Activated naive CD8-positive, alpha-beta T cell treated with anti-CD3 and anti-CD28 coated beads, Interleukin-2, amount 50 U/mL, for 16 hours (primary cell): ENCODE measurements at places on chromosomes 2 and 18.

DNA sequence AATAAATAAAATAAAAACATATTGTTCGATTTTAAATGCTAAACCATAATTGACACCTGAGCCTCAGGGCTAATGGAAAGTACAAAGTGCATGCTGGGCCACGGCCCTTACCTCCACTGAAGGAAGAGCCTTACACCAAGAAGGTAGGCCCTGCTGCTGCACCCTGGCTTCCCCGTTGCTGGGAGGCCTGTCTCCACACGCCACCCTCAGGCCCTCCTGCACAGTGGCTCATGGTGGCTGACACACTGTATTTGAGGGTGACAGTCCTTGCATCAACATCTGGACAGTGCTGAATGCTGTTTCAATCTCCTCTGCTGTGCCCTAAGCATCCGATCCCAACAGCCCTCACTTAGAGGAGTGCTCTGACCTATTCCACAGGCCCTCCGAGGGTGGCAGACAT lies 39.3 kb upstream of the EDAR start:
- no peak for DNase-seq

- no peak for DNase-seq
Measured at GRCh38 chr2:66929632-66930338, 467.3 kb upstream of the ETAA1 start.

GRCh38 chr18:48027401-48027963 lies 97.0 kb upstream of the SMAD2 start:
- no peak for DNase-seq

DNA sequence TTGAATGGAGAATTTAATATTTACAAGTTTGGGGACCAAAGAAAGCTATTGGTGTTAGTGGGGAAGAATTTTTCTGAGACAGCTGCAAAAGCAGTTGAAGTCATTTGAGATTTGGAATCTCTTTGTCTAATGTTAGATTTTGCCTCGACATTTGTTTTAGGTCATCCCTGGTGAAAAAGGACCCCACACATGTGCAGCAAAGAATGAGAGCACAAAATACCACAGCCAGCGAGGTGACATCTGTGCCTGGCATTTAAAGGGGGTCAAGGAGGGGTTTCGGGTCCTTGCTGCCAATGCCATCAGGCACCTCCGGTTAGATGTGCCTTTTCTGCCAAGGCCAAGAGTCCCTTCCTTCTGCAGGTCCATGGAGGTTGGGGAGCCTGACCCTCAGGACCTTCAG lies 173.3 kb downstream of the TRIB2 start:
- no peak for DNase-seq

GRCh38 chr2:3871002-3871401 lies 167.6 kb downstream of the DCDC2C start:
- no peak for DNase-seq

GRCh38 chr2:156532989-156533388 lies 96.8 kb downstream of the GPD2 start:
- no peak for DNase-seq

- DNase-seq, result no peak
Measured at GRCh38 chr18:11324956-11325882, 175.8 kb upstream of the PIEZO2 start.

GRCh38 chr2:137002896-137003295 lies 237.6 kb downstream of the THSD7B start:
- no peak for DNase-seq

DNA sequence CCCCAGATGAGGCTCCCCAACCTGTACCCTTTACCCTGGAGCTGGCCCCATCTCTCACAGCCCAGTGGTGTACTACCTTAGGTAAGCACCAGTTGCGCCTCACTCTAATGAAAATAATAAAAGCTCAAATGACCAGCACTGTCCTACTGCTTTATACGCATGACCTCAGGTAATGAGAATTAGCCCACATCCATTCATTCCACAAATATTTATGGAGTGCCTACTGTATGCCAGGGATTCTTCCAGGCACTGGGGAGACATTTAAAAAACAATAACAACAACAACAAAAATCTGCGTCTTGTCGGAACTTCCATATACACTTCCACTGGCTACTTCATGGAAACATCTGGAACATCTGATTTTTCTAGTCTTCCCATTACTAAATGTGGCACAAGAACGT lies 20.8 kb downstream of the HPCAL1 start:
- DNase-seq, result no peak

DNA sequence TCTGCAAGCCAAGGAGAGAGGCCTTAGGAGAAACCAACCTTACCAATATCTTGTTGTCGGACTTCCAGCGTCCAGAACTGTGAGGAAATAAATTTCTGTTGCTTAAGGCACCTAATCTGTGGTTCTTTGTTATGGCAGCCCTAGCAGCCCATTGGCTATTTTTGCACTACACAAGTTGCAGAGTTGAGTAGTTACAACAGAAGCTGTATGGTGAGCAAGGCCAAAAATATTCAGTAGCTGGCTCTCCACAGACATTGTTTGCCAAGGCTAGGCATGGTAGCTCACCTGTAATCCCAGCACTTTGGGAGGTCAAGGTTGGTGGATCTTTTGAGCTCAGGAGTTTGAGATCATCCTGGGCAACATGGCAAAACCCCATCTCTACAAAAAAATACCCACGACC lies 27.1 kb upstream of the SCYGR1 start:
- no peak for DNase-seq

GRCh38 chr2:231452799-231453508 lies 11.3 kb downstream of the NCL start:
- no peak for DNase-seq

DNA sequence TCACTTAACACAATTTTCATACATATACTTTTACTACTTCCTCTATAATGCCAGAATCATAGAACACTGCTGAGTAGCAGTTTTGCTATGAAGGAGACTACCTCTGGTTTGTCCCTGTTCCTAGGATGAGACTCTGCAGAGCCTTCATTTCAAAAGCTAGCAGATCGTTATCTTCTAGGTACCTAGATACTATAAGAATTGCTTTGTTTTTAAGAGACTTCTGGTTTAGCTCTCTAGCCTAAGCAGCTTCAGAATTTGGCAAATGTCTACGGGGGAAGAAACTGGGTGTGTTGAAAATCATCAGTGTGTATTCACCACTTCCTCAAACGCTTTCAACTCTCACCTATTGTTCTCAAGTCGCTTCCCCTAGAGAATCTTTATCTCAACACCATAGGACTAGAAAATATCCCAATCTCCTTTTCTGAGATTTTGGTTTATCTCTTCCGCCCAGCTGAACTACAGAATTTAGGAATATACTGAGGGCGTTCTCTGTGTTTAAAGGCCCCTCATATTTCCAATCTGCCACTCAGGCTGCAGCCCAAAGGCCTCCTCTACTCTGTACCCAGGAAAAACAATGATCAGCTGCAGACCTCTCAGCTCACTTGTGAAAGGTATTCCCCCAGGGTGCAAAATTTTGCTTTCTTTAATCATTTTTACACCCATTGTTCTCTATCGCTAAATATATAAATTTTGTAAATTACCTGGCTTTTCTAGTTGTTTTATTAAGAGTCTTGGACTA lies 28.7 kb downstream of the SMAD2 start:
- DNase-seq, result no peak

GRCh38 chr2:216078776-216079175 lies 2.8 kb downstream of the PECR start:
- no peak for DNase-seq

DNA sequence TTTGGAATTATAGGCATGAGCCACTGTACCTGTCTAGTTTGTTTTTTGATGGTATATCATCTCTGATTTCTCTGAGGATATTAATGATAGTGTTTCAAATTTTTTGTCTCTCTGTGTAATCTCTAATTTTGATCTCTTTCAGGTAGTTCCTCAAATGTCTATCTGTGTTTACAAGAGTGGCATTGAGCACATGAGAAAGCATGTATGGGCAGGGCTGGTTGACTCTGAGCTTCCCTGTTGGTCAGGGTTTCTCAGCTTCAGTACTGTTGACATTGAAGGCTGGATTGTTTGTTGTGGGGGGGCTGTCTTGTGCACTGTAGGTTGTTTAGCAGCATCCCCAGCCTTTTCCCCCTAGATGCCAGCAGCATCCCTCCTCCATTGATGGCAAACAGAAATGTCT lies 79.9 kb downstream of the TMEM247 start:
- no peak for DNase-seq

- DNase-seq, result no peak
Measured at GRCh38 chr18:8685141-8685913, 20.0 kb upstream of the MTCL1 start.

DNA sequence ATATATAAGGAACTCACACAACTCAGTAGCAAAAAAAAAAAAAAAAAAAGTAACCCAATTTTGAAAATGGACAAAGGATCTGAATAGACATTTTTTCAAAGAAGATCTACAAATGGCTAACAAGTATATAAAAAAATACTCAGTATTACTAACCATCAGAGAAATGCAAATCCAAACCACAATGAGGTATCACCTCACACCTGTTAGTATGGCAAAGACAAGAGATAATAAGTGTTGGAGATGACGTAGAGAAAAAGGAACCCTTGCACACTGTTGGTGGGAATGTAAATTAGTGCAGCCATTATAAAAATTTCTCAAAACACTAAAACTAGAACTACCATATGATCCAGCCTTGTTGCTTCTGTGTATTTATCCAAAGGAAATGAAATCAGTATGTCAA lies 5.8 kb upstream of the CNDP1 start:
- DNase-seq, result no peak

DNA sequence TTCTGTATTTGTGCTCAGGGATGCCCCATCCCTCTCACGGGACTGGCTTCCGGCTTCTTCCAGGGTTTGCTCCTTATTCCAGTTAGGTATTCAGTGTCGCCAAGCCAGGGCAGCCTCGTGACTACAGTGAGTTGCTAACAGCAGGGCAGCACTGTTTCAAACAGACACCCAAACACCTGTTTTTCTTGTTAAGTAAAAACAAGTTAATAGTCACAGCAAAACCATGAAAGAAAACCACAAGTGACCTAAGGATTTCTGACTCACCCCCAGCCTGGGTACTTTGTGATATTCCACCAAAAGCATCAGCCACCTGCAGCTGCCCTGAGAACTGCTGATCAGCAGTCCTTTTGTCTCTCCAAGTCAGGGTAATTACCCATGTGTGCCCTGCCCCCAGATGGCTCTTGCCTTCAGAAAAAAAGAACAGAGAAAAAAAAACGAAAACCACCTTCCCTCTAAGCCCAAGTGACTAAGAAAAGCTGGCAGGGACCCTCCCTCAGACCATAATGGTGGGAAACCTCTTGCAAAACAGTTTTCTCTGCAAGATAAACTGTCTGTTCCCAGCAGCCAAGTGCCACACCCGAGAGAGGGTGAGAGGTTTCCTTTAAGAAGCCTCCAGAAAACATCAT lies 178.2 kb downstream of the ANAPC1 start:
- DNase-seq, result no peak

- DNase-seq, result no peak
Measured at GRCh38 chr2:35023545-35023944, 1332.0 kb upstream of the CRIM1 start.

DNA sequence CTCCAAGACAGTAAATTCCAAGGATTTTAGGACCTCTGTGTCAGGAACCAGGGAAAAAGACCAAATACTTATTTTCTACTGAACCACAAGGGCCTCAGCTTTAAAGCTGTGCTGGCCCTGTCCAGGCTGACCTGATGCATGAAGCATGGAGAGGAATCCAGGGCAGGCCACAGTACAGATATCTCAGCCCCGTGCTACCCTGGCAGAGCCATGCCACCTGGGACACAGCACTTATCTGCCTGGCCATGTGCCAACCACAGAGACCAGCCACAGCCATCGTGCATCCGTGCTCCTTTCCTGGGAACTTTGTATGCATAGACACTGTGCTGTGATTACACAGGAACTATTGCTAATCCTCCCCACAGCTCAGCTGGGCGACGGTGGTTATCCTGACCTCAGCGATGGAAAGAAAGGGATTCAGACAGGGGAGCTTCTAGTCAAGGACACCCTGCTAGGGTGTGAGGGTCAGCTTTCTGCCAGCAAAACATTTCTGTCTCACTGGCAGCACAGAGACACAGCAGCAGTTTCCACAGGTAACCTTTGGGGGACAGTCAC lies 687.4 kb upstream of the ID2 start:
- DNase-seq, result no peak

- DNase-seq, result no peak
Measured at GRCh38 chr2:238431456-238431855, 4.7 kb downstream of the ASB1 start.

DNA sequence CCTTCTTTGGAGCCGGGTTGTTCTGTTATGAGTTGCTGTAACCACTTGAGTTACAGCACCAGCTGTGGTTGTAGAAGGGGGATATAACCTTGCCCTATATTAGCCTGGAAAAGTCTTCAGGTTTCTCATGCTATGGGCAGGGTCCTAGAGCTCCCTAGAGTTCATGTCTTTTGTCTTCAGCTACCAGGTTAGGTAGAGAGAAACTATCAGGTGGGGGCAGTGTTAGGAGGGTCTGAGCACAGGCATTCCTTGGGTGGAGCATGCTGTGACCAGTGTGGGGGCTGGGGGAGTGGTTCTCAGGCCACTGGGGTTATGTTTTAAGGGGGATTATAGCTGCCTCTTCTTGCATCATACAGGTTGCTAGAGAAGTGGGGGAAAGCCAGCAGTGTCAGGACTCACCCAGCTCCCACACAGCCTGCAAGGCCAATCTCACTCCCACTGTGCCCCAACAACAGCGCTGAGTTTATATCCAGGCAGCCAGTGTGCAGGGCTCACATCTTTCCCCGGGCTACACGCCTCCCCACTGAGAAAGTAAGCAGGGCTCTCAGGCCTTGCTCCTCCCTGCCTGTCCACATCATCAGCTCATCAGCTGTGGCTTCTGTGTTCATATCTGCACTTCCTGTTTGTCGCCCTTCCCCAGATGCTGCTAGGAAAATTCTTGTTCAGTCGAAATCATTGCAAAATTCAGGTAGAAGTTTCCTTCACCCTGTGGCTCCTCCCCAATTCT lies 133.8 kb upstream of the NRXN1 start:
- no peak for DNase-seq

DNA sequence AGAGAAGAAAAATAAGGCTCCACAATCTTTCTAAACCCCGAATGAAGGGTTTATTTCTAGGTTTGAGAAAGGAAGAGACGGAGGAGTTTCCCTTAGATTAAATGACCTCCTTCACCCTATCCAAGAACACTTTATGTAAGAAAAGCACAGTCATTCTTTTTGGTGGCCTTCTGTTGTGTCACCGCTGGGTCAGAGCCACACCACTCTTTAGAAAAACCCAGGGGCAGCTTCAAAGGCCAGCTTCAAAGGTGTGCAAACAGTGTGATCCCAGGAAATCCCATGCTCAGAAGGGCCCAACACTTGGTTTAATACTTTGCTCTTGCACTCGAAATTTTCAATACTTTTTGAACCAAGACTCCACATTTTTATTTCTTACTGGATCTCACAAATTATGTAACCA lies 7.1 kb downstream of the ST8SIA3 start:
- no peak for DNase-seq

- no peak for DNase-seq
Measured at GRCh38 chr2:37414470-37414949, 70.1 kb downstream of the QPCT start.

GRCh38 chr2:74559912-74560311 lies 5.4 kb downstream of the DOK1 start:
- no peak for DNase-seq

DNA sequence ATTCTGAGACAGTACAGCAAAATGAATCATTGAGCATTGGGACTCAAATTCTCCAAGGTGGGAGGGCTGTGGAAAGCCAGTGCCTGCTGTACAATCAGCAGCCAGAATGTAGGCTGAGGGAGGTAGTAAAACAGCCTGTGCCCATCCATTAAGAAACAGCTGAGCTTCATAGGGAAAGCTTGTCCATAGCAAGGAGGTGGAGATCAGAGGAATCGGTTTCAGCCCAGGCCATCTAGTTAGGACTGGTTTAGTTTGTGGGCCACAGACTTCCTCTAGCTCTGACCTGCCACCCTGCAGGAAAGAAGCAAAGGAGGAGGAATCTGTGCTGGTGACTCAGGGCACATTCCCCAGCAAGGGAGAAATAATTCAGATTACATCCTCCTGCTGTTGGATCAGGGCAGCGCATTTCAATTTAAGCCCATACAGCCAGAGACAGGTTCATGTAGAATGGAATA lies 333.4 kb downstream of the SETBP1 start:
- DNase-seq, result no peak
